ENCODE measurements at places on chromosomes 11 and 22.
A peak's percentile ranks its signal among the peaks of the same experiment; 100 is the strongest.

GRCh38 chr11:126304457-126305075 lies 706 bp downstream of the DCPS start:
- no peak for DNase-seq

DNA sequence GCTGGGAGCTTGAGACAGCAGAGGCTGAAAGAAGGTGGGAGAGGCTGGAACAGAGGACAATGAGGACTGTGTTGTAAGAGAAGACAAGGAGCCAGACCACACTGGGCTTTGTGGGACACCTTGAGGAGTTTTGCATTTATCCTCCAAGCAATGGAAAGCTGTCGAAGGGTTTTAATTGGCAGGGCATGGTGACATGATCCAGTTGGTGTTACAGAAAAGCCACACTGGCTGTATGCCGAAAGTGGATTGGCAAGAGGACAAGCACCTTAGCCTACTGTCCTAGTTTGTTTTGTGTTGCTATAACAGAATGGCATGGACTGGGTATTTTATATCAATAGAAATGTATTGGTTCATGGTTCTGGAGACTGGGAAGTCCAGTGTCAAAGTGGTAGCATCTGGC lies 14.0 kb upstream of the APLNR start:
- DNase-seq: no peak

GRCh38 chr11:78740199-78741071 lies 165.8 kb upstream of the NARS2 start:
- DNase-seq: no peak

- DNase-seq: no peak
These were observed 28.6 kb downstream of the RIBC2 start for GRCh38 chr22:45442116-45442515.

GRCh38 chr22:40758390-40758789 lies 60.8 kb downstream of the SLC25A17 start:
- peak; percentile 40 for DNase-seq

- DNase-seq: no peak
These were observed 752.7 kb downstream of the METTL15 start for GRCh38 chr11:28860893-28861292.

- DNase-seq: no peak
These were observed 151.7 kb downstream of the SPON1 start for GRCh38 chr11:14114269-14114668.

DNA sequence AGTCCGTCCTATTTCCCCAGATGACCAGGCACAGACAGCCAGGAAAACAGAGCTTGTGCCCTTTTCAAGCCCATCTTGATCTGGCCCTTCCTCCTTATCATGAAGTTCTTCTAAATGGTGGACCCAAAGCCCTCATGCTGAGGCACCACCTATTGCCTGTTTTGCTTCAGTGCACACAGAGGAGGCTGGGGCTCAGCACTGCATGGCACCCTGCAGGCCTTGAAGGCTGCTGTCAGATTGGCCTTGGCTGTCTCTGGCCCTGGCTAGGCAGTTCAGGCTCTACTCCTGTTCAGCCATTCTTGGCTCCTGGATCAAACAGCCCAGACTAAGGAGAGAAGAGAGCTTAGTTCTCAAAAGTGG lies 49.2 kb downstream of the OTOG start:
- no peak for DNase-seq

- no peak for DNase-seq
These were observed 121.6 kb downstream of the DDX10 start for GRCh38 chr11:108786281-108786990.

Data from prostate gland (tissue), 2 donors.